ENCODE measurements at places on chromosomes 16 and 17.

- DNase-seq: no peak
Measured at GRCh38 chr17:66781135-66781534, 53.8 kb upstream of the CACNG5 start.

- DNase-seq: no peak
Measured at GRCh38 chr17:4405038-4405669, 28.6 kb upstream of the SPNS3 start.

DNA sequence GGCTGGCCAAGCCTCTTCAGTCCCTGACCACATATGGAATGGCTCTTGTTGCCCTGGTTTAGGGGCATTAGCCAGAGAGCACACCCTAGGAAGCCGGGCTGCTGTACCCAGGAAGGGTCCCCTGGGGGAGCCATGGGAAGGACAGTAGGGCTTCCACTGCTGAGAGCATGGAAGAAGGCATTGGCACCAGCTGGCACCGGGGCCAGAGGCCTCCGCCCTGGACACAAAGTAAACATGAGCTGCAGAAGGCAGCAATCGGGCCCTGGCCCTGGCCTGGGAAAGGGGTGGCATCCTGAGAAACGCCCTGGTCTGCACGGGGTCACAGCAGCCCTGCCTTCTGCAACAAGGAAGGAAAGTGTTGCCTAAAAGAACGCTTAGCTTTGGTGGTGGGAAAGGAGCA lies 49.4 kb downstream of the VAC14 start:
- no peak for DNase-seq

- no peak for DNase-seq
Measured at GRCh38 chr17:58985971-58986370, 120.7 kb downstream of the TRIM37 start.

DNA sequence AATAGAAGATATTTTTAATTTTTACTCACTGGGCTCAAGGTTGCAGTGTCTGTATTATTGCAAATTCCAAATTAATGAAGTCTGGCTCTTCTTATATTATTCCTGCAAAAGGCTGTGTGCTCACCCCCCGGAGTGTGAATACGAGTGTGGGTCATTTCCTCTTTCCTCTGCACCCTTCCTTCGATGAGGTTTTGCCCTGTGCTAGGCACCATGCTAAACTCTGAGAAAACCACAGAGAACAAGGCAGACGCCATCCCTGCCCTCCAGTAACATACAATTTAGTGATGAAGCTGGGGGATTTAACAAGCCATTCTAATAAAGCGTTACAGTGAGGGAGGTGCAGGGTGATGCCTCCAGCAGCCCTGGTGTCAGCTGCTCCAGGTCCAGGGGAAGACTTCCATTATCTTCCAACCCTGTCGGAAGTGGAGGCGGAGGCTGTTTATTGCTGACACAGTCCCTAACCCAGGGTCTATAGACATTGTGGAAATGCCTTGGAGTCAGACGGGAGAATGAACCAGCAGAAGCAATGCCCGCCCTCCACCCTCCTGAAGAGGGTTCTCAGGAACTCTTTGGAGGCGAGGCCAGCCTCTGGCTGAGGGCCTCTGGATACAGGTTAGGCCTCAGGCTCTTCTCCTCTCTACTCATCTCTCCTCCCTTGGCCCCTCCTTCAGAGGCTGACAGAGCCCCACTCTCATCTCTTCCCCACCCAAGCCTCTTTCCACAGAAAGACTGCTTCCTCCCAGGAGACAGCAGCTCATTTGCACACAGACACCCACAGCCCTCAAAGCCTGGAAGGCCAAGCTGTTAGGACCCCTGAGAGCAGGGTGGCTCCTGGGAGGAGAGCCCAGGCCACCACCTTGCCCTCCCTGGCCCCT lies 2.0 kb upstream of the ACE start:
- no peak for DNase-seq

DNA sequence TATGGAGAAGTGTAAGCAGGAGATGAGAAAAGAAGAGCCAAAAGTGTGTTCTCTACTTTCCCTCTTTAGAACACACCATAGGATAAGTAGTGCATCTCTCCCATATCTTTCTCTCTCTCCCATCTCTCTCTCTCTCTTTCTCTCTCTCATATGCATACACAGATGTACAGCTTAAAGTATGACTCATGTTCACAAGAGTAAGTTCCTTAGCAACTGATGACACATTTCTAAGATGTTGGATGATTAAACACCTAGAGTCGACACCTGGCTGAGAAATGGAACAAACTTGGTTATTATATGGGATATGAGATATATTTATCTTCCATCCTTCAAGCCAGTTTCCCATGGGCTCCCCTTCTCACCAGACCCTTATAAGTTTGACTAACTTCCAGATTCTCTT lies 113.5 kb downstream of the TMEM132E start:
- DNase-seq: no peak

- no peak for DNase-seq
Measured at GRCh38 chr17:31158746-31159377, 64.1 kb downstream of the NF1 start.

DNA sequence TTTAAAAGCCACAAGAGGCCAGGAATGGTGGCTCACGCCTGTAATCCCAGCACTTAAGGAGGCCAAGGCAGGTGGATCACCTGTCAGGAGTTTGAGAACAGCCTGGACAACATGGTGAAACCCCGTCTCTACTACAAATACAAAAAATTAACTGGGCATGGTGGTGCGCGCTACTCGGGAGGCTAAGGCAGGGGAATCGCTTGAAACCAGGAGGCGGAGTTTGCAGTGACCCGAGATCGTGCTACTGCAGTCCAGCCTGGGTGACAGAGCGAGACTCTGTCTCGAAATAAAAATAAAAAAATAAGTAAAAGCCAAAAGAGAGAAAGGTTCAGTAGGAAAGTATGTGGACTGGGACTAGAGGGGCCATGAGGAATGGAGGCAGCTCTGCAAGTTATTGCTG lies 13.1 kb upstream of the ITGAL start:
- DNase-seq: no peak

- DNase-seq: no peak
Measured at GRCh38 chr17:60534613-60535157, 8.6 kb upstream of the APPBP2 start.

DNA sequence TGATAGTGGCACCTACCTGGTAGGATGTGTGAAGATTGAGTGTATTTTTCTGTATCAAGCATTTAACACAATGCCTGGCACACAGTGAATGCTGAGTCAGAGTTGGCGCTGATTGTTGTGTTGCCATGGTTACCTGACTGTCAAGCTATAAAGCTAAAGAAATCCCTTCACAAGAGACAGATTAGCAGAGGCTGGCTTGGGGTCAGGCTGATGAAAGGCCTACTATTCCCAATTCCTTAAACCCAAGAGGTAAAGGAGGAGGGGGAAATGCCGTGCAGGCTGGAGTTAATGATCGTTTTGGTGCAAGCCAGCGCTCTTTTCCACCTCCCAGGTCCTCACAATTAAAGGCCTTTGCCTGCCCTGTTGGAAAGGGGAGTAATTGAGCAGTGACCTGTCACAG lies 5.9 kb downstream of the CLEC19A start:
- DNase-seq: no peak

DNA sequence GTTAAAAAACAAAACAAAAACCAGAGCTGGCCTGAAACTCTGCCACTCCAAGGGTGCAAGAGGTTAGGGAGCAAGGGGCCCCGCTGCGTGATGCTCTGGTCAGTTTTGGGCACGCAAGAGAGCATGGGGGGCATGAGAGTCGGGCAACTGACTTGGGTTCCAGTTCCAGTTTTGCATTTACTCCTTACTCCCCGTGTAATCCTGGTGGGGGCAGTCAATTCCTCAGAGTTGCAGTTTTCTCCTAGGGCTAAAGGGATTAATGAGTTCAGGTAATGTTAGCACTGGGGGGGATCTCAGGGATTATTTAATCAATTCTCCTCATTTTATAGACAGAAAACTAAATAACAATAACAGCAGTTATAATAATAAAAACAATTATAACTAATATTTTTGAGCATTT lies 72.9 kb upstream of the PMFBP1 start:
- no peak for DNase-seq

- no peak for DNase-seq
Measured at GRCh38 chr16:19882646-19883045, 2.0 kb downstream of the GPRC5B start.

DNA sequence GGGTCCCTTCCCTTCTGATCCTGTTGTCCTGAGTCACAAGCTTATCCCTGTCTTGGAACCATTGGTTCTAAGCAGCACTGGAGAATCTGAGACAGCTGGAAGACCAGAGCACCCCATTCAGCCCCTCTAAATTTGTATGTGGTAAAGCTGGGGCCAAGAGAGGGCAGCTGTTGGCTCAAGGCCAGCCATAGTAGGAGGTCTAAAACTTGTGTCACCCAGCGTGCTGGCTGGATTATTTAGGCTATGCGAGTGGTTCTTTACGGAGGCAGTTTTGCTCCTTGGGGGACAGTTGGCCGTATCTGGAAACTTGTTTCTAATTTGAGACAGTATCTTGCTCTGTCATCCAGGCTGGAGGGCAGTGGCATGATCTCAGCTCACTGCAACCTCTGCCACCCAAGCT lies 69.6 kb upstream of the GSE1 start:
- DNase-seq: no peak

DNA sequence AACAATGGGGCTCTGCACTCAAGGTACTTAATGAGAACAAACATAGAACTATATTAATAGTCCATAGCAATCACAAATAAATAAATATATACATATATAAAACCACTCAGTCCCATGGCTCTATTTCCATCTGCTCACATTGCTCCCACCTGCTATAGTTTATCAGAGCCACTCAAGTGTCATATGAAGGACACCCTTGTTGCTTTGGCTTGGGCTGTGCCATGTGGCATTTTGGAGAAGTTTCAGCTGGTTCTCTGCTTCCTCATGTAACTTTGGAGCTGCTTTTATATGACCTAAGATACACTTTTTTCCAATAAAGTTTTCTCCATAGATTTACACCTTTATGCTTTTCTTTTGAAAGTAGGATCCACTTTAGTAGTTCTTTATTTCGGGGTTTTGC lies 126.4 kb downstream of the KCNJ2 start:
- DNase-seq: no peak

GRCh38 chr16:55040366-55041086 lies 109.9 kb downstream of the IRX5 start:
- no peak for DNase-seq

- no peak for DNase-seq
Measured at GRCh38 chr16:85729452-85730185, 21.3 kb downstream of the C16orf74 start.

DNA sequence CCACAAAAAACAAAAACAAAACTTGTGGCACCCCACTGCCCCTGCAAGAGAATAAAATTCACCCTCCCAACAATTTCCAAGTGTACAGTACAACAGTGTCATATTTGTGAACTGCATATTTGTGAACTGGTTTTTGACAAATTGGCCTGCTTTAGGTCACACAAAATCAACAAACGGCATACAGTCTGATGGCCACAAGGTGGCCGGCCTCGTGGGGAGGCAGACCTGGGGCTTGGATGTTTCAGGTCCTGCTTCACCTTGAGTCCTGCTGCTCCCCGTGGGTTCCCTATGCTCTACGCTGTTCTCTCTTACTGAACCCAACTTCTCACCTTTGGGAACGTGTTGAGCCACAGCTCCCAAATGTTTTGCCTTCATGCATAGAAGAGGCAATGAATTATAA lies 102.2 kb downstream of the CDK5R1 start:
- DNase-seq: no peak

- peak; percentile 53 for DNase-seq
Measured at GRCh38 chr17:5706577-5707210, 122.4 kb upstream of the NLRP1 start.

- DNase-seq: no peak
Measured at GRCh38 chr17:73064084-73064938, 28.2 kb downstream of the SLC39A11 start.

- no peak for DNase-seq
Measured at GRCh38 chr16:17945080-17945601, 391.4 kb downstream of the NPIPA8 start.

GRCh38 chr16:67672306-67672705 lies 5.7 kb downstream of the C16orf86 start:
- DNase-seq: no peak

DNA sequence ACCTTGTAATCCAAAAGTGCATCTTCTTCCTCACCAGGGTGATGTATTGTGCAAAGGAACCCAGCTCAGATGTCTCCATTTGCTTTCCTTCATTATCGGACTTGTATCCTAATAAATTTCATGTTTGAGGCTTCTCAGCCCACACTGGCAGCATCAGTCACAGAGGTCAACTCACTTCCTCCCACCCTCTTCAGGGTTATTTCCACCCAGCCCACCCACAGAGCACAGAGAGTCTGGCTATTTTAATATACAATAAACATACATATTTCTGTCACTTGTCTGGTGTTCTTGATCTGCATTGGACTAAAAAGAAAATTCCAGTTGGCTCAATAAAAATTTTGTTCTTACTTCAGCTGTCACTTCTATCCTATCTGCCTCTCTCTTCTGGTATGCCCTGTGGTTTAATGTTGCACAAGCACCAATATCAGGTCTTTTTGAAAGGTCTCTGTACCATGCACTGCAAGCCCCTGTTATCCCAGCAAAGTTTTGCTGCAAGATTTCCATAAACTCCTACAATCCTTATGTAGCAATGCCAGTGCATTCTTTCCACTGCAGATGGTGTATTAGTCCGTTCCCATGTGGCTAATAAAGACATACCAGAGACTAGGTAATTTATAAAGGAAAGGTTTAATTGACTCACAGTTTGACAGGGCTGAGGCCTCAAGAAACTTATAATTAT lies 201.8 kb downstream of the CDH11 start:
- DNase-seq: no peak

DNA sequence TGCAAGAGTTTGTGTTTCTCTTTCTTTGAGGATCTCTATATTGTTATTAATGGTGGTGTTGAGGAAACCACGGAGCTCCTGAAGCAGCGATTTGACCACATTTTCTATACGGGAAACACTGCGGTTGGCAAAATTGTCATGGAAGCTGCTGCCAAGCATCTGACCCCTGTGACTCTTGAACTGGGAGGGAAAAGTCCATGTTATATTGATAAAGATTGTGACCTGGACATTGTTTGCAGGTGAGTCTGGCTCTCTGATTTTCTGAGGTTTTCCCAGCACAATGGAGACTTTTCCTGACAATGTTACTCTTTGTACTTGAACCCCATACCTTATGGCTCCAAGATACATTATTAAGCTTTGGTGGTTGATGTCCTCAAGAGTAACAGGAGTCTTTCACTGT lies 7.8 kb downstream of the ALDH3A2 start:
- no peak for DNase-seq

GRCh38 chr16:48565752-48566151 lies 44.2 kb downstream of the N4BP1 start:
- DNase-seq: no peak

GRCh38 chr17:78438271-78438691 lies 59.8 kb downstream of the PGS1 start:
- DNase-seq: no peak

DNA sequence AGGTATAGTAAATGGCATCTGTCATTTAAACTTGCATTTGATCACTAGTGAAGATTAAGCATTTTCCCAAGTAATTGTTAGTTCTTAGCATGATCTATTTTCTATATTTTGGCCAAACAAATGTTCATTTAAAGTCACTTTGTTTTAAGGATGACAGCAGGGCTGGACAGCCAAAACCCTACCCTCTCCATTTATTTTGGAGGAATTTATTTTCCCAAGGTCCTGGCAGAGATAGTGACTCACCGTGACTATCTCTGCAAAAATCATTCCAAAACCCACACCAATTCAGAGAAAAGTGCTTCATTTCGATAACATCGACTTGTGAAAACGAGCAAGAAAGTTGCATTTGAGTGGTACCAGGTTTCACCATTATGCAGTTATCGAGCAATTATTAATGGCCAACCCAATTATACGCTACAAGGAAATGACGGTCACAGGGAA lies 665 bp upstream of the AKAP1 start:
- no peak for DNase-seq

- DNase-seq: no peak
Measured at GRCh38 chr17:70139449-70139993, 29.8 kb upstream of the KCNJ2 start.

Data from effector memory CD8-positive, alpha-beta T cell (primary cell).